ENCODE measurements at places on chromosomes 7 and 10.

- no peak for DNase-seq
Measured at GRCh38 chr10:127976286-127976685, 69.4 kb downstream of the PTPRE start.

GRCh38 chr10:13621931-13622330, 35.2 kb downstream of the PRPF18 start:
- no peak for DNase-seq

DNA sequence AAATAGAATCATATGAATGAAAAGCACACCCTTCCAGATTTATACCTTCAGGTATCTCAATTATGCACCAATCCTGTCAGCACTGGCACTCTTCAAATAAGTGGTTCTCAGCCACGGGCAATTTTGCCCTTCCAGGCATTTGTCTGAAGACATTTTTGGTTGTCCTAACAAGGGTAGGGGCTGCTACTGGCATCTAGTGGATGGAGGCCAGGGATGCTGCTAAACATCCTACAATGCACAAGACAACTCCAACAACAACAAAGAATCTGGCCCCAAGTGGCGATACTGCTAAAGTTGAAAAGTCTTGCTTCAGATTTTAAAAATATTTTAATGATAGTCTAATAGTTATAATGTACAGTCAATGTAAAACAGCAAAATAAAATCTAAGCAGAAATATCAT, 16.1 kb downstream of the CCDC186 start:
- peak; percentile 44 for DNase-seq

DNA sequence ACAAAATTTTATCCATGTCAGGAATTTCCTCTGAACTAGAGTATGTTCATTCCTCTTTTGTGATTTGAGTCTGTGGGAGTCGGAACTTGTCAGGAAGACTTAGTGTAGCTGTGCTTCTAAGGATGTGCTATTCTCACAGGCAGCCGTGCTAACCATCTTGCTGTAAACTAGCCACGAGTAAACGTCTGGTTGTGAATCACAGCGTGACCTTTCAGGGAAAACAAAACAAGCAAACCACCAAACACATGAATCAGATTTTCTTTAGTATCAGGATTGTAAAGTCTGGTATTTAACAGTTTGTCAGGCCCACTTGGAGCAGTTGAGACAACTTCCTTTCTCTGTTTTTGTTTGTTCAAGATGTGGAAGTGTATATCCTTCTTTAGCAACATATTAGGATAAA, 32.0 kb downstream of the AUTS2 start:
- DNase-seq = no peak

GRCh38 chr7:157656195-157656769, 319.5 kb downstream of the DNAJB6 start:
- peak; percentile 56 for DNase-seq

- DNase-seq = no peak
Measured at GRCh38 chr7:149826344-149827088, 11.7 kb upstream of the ZNF862 start.

GRCh38 chr10:62023329-62023728, 121.8 kb downstream of the ARID5B start:
- no peak for DNase-seq

GRCh38 chr7:96303686-96304443, 18.0 kb downstream of the SLC25A13 start:
- DNase-seq = no peak
